ENCODE measurements at places on chromosomes 7 and 10.

- no peak for DNase-seq
Measured at GRCh38 chr7:30169579-30169978, 34.8 kb downstream of the MTURN start.

DNA sequence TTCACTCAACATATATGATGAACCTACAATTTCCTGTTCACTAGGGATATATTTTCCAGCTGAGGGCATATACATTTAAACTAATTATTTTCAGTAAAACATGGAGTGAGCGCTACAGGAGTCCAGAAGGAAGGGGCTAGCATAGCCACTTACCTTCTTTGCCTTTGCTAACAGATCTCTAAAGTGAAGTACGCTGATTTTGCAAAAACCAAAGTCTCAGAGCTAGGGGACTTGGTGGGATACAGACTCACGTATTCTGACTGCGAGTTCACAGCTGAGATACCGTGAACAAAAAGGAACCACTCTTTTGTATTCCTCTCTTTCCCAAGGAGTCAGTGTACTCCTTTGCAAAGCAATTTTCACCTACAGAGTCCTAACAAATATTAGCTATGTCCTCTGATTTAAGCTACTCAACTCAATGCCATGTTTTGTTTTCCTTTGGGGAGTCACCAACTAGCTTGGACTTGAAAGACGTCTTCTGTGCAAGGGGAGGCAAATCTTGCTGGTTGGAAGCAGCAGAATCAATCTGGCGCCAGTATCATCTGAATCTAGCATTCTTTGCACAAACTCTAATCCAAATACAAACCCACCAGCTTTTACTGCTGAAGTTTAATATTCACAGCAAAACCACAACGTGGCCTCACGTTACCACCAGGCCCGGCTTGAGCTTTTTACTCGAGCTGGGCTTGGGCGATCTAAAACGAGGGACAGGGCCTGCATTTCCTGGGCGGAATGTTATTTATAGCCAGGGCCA lies 657 bp downstream of the CDNF start:
- no peak for DNase-seq

GRCh38 chr7:134289841-134290240 lies 26.9 kb downstream of the SLC35B4 start:
- DNase-seq = no peak

- DNase-seq = no peak
Measured at GRCh38 chr7:53521638-53522184, 486.3 kb downstream of the POM121L12 start.

GRCh38 chr7:94190599-94191061 lies 186.5 kb upstream of the BET1 start:
- DNase-seq = no peak

- no peak for DNase-seq
Measured at GRCh38 chr7:30572212-30572841, 22.4 kb upstream of the GARS1 start.

DNA sequence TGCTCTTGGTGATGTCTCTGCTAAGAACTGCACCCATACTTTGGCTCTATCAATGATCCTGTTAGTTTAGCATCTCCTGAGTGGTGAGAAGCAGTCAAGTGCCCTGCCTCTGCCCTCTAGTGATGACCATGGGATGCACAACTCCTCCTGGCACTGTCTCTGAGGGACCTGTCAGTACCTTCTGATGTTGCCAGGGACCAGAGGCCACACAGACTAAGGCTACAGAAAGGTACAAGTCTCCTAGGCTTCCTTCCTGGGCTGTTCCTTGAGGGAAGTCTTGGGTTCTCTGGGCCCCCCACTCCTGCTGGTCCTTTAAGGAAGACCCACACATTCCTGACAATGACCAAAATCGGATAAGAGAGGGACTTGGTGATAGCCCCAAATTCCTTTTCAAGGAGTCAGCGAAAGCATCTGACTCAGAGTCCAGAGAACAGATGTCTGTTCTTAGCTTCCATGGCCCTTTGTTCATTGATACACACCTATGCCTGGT lies 15.3 kb downstream of the NKX2-3 start:
- no peak for DNase-seq

DNA sequence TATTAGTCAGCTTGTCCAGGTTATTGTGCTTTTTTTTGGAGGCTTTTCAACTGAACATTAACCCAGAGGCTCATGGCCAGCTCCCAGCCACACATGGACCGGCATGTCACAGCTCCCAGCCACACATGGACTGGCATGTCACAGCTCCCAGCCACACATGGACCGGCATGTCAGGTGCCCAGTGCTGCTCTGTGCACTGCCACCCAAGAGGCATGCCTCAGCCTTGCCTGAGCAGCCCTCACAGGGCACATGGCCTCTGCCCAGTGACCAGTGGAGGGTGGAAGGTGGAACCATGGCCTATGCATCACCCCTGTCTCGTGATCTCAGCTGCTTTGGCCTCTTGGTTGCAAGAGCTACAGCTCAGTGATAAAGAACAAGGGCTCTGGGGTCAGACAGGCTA lies 119.8 kb downstream of the OAT start:
- DNase-seq = no peak

DNA sequence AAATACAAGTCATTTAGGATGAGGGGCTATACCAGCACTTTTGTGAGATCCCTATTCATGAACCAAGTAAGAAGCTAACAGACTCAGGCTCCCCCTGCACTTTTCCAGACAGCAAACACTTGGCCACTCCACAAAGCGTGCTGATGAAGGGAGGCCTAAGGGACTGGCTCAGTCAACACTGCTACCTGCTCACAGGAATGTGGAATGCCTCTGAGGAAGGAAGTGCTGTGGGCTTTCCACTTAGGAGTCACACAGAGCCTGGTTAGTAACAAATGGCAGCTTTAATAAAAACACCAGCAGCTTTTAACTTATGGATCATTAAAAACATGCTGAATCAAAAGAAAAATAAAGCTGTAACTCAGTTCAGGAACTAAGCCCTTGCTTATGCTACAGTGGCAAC lies 15.0 kb downstream of the UROS start:
- no peak for DNase-seq

DNA sequence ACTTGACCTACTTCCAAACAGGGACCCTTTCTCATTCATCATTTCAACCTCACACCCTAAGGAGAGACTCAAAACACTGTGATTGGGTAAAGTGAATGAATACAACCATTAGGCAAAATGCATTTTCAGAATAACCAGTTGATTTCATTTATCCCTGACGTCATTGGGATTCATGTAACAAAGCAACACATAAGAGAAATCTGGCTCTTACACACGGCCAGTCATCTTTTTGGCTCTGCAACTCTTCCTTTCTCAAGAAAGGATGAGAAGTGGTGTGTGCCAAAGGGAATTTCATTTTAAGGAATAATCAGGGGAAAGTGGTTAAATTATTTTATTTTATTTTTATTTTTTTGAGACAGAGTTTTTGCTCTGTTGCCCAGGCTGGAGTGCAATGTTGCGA lies 83.1 kb downstream of the CPVL start:
- DNase-seq = no peak

DNA sequence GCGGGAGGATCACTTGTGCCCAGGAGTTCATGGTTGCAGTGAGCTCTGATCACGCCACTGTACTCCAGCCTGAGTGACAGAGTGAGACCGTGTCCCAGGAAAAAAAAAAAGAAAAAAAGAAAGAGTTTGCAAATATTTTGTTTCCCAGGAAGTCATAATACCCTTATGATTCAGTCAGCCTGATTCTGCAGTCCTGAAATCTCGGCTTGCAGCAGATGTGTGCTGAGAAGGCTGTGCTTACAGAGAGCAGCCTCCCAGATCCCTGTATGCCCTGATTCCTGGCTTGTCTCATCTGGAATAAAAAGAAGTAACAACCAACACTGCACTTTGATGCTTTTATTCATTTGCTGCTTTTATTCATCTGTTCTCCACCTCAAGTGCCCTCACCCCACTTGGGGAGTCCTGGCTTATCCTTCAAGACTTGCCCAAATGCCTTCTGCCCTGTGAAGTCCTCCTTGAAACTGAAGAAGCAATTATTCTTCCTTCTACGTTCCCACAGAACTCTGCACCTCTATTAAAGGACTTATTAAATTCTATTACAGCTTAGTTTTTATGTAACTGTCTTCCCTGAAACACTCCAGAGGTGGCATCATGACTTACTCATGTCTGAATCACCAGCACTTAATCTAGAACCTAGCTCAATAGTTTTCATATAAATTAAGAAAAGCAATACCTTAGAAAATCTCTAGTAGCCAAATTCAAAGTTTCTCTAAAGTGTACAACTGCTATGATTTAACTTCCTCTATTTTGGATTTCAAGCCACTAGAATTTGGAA lies 27.7 kb upstream of the BPGM start:
- DNase-seq = no peak

DNA sequence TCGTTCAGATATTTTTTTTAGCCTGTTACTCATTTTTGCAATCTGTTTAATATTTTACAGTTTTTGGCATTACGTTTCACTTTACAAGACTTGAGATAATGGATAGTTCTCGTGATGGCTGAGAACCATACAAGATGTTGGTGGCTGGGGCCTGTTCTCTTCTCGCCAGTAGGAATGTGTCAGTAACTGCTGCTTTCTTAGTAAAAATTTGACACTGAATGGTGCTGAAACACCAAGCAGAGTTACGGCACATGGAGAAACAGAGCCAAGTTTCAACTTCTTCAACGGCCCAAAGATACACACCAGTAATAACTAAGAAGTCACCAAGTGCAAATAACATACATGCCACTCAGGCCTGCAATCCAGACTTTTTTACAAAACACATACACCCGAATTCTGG lies 130.4 kb downstream of the NRP1 start:
- no peak for DNase-seq

GRCh38 chr7:100693312-100694097 lies 545 bp downstream of the GIGYF1 start:
- no peak for DNase-seq

DNA sequence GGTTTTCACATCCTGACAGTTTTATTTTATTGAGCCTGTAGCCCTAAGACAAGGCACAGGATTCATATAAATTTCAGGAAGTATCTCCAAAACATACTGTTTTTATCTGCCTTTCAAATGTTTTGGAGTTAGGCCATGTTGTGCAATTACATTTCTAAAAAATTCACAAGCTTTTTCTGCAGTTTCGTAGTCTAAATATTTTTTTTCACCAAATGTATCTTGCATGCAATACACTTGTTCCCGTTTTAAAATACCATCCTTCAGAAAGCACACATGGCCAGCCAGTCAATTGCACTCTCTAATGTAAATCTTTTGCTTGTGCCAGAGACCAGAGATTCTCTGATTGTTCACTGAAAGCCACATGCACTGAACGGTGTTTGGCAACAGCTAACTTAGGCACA lies 161.5 kb upstream of the PRKCQ start:
- no peak for DNase-seq

- DNase-seq = no peak
Measured at GRCh38 chr10:82922755-82923154, 1047.8 kb downstream of the NRG3 start.

DNA sequence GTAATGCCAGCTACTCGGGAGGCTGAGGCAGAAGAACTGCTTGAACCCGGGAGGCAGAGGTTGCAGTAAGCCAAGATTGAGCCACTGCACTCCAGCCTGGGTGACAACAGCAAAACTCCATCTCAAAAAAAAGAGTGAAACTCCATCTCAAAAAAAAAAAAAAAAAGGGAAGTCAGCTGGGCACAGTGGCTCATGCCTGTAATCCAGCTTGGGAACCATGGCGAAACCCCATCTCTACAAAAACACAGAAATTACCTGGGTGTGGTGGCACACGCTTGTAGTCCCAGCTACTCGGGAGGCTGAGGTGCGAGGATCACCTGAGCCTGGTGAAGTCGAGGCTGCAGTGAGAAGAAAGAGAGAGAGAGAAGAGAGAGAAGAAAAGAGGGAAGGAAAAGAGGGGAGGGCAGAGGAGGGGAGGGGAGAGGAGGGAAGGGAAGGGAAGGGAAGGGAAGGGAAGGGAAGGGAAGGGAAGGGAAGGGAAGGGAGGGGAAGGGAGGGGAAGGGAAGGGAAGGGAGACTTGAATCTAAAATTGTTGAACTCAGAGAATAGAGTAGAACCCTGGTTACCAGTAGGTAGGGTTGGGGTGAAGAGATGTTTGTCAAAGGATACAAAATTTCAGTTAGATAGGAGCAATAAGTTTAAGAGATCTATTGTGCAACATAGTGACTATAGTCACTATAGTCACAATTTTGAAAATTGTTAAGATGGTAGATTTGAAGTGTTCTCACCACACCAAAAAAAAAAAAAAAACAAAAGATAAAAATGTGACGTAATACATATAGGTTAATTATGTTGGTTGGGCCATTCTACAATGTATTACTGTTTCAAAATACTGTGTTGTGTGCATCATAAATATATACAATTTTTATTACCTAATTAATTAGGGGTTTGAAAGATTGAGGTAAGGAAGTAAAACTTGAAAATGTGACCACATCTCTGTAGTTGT lies 2.5 kb downstream of the SLC16A9 start:
- no peak for DNase-seq

GRCh38 chr10:117001144-117001543 lies 3.8 kb downstream of the SHTN1 start:
- no peak for DNase-seq

GRCh38 chr7:77244222-77244934 lies 44.8 kb upstream of the FGL2 start:
- no peak for DNase-seq

GRCh38 chr10:1200866-1201807 lies 145.0 kb downstream of the WDR37 start:
- no peak for DNase-seq

DNA sequence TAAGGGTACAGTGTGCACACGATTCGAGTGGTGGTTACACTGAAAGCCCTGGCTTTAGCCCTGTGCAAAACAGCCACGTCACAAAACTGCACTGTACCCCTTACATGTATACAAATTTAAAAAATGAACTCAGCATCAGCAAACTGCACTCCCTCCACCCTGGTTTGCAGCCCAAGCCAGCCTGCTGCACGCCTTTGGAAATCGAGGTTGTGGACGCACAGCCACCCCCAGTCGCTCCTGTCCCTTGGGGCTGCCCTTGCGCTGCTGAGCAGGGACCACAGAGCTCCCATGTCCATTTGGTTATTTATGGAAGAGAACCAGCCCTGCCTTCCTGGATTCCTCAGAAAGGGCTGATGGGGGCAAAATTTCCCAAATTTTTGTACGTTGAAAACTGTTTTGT lies 98.8 kb downstream of the INPP5A start:
- no peak for DNase-seq
